Stimulated activated CD8-positive, alpha-beta memory T cell treated with anti-CD3 and anti-CD28 coated beads, Interleukin-2, amount 100 ng/mL, for 1 hour (primary cell): ENCODE measurements at places on chromosomes 5 and 9.
A peak's percentile ranks its signal among the peaks of the same experiment; 100 is the strongest.

GRCh38 chr9:116264361-116264760 lies 110.8 kb downstream of the PAPPA start:
- no peak for DNase-seq

DNA sequence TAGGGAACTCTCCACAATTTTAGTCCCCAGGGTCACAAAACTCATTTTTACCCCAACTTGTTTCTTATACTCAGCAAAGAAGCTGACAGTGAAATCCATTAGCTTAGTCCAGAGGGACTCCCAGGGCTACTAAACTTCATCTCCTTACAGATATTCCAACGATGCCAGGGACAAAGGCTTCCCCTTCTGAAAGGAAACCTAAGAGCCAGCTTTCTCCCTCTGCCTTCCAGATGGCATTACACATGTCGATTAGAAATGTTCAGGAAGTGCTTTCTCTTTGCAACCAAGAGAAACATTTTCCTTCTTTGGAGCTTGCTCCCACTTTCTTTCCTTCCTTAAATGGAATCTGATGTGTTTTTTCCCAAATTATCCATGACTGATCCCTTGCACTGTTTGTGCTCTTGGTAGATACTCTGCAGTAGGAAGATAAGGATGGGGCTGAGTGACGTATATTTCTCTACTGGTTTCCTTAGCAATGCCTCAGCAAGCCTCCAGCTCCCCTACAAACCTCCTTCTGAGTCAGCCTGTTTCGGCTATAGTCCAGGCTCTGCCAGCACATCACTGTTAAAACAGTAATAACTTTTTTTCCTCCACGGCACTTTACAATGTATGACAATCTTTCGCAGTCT lies 43.0 kb upstream of the HTR4 start:
- no peak for DNase-seq

DNA sequence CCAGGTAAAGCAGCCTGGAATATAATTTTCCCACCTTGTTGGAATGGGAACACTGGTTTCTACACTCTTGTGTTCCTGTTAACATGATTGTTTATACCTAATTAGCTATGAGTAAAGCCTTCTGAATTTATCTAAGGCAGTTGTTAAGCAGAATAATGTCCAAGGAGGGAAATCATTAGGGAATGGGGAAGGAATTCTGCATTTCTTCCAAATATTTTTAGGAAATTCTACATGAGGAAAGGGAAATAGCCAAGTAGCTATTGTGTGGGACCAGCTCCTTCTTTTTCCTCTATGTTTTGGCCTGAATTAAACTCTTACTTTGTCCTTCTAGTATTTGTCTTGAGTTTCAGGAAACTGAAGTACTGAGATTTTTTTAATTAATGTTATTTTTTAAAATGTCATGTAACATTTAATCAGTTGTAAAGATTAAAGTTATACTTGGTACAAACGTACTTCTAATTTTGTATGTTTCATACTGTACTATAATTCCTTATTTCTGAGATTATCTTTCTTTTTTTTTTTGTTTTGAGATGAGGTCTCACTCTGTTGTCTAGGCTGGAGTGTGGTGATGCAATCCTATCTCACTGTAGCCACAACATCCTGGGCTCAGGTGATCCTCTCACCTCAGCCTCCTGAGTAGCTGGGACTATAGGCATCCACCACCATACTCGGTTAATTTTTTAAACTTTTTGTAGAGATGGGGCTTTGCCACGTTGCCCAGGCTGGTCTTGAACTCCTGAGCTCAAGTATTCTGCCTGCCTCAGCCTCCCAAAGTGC lies 28.5 kb downstream of the ANKDD1B start:
- DNase-seq = no peak

DNA sequence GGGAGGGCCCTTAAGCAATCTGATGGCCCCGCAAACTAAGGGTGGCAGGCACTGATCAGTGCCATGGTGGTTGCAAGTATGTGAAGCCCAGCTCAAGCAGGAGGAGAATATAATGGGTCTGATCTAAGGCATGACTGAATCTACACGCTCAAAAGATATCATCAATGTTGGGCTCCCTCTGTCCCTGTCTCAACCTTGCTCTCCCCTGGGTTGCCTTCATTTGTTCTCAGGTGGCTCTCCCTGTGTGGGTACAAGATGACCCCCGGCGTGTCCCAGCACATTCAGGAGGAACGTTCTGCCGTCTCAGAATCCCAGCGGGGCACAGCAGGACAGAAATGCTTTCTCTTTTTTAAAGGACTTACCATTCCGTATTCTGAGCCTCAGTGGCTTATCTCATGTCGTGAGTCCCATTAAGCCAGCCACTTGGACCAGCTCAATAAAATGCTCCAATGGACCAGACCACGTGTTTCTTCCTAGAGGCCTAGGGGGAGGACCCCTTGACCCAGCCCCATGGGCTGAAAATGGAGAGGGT lies 12.0 kb upstream of the RNF130 start:
- no peak for DNase-seq

DNA sequence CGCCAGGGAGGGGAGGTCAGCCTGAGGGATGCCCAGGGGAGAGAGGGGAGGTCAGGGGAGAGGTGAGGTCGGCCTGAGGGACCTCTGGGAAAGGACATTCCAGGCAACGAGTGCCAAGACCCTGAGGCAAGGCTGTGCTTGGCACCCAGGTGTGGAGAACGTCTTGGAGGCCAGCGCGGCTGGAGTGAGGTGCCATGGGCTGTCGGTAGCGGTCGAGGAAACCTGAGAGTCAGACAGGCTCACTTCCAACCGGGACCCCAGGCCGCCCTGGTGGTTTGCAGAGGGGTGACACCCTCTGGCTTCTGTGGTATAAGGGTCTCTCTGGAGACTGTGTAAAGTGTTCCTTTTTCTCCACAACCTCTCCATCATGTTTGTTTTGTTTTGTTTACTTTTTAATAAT lies 82.9 kb downstream of the CACNA1B start:
- no peak for DNase-seq

GRCh38 chr5:111384220-111384619 lies 128.1 kb downstream of the STARD4 start:
- no peak for DNase-seq

DNA sequence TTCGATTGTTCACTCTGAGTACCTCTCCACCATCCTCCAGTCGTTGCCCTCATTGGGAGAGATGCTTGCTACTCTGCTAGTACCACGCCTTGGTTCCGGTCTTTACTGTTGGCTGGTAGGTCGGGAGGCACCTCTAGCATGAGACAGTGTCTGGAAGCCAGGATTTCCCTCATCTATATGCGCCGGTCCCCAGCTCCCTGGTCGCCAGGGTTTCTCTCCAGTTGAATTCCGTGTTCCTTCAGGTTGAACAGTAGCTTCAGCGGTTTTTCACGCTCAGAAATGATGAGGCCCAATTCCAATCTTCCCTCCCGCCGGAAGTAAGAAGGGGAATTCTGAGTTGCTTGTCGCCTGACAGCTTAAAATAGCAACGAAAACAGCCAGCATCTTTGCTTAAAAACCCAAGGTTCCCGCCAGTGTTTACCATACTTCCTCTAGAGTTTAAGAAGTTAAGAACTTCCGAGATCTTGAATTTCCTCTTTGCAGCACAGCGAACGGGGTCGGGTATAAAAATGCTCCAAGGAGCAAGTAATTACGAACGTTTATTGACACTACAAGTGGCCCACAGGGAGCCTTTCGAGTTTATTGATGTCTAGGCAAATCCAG lies 1.3 kb upstream of the ST8SIA4 start:
- DNase-seq = peak; percentile 17

- no peak for DNase-seq
Observed at GRCh38 chr9:116697362-116697761, 10.3 kb downstream of the TRIM32 start.

DNA sequence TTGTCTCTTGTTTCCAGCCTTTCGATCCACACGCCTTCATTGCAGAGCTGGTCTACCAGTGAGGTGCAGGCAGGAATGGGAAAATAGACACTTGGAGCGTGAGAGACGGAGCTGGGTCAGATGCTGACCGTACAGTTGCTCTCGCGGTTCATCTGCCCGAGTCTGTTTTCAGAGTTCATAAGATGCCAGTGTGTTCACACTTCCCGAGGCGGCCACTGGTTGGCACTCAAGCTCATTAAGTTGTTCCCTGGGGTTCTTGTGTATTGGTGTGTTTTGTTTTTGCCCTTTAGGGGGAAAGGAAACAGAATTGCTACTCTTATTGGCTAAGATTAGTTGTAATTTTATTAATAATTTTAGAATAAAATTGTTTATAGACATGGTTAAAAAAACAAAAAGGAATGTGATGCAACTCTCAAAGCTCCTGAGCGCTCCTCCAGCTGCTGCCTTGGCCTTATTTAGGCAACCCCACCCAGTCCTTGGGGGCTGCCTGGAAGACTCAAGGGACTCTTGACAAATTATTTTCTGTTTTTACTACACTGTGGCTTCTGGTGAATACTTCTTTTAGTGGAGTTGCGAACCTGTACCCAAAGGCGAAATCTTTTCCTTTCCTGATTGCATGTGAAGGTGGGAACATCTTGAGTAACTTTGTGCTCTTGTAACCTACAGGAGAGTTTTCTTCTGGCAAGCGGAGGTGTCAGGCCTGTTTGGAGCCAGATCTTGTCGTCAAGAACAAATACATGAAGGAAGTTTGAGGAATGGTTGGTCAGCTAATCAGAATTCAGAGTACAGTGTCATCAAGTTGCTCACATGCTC lies 146.1 kb downstream of the MAST4 start:
- DNase-seq = no peak

DNA sequence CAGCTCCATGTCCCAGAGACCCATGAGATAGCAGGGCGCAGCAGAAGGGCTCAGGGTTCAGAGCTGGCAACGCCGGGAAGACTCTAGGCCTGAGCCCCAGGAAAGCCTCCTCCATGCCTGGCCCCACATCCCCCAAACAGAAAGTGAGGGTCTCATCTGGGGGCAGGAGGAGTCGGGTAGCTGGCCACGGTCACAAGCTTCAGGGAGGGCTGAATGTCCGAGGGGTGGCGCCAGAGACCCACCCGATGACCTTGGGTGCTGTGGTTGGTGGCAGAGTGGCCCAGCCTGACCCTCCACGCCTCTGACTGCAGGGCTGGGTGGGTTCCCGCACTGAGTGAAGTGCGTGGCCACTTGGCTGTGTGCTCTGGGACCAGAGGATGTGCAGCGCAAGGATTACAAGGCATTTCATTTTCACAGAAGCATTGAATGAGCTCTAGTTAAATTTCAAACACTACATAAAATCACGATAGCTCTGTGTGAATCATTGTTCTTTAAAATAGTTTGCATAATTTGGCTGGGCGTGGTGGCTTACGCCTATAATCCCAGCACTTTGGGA lies 3.0 kb downstream of the C8G start:
- DNase-seq = no peak

- DNase-seq = no peak
Observed at GRCh38 chr9:38082446-38083287, 13.6 kb upstream of the SHB start.

GRCh38 chr5:142982821-142983200 lies 212.6 kb downstream of the ARHGAP26 start:
- DNase-seq = no peak

DNA sequence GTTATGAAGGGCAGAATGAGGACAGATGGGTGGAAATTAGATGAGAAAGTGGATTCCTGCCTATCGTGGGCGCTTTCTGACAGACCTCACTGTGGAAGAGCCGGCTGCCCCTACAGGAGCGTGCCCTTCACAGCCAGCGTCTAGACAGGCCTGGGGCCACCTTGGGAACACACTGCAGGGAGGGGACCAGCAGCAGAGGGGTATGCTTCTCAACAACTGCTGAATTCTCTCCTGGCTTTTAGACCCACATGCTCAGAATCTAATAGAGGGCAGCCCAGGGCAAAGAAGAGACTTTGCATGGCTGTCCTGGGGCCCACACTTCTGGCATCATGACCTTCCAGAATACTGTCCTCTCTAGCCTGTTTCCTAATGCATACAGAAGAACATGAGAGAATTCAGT lies 2.1 kb upstream of the SEMA4D start:
- no peak for DNase-seq

GRCh38 chr9:18824095-18824666 lies 208.8 kb downstream of the SAXO1 start:
- no peak for DNase-seq

- no peak for DNase-seq
Observed at GRCh38 chr5:103668281-103668680, 105.7 kb upstream of the NUDT12 start.

DNA sequence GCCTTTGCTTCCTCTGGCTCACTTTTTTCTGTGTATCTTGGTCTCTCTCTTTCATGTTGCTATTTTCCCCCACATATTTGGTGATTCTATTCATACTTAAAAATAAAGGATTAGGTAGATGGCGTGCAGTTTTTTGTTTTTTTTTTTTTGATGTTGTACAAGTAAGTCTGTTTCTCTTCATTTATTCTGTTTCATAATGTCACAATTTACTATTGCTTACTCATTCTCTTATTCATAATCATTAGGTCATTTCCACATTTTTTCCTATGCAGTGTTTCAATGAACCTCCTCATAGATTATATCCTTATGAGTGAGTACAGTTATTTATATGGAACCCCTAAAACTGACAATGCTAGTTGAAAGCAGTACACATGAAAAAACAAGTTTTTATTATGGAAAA lies 136.3 kb downstream of the APBA1 start:
- no peak for DNase-seq

GRCh38 chr5:178394074-178394473 lies 161.5 kb upstream of the PHYKPL start:
- DNase-seq = no peak

GRCh38 chr5:154258531-154259217 lies 68.1 kb downstream of the GALNT10 start:
- DNase-seq = no peak

- DNase-seq = no peak
Observed at GRCh38 chr9:126386088-126386487, 59.5 kb downstream of the MVB12B start.

GRCh38 chr5:135307143-135307903 lies 91.7 kb downstream of the MACROH2A1 start:
- DNase-seq = no peak

GRCh38 chr9:124124729-124125650 lies 113.4 kb downstream of the LHX2 start:
- no peak for DNase-seq

GRCh38 chr5:14640765-14641164 lies 23.8 kb upstream of the OTULIN start:
- DNase-seq = no peak

- DNase-seq = no peak
Observed at GRCh38 chr9:34267660-34268059, 61.4 kb downstream of the KIF24 start.

- DNase-seq = no peak
Observed at GRCh38 chr9:109953813-109954497, 174.0 kb downstream of the PALM2AKAP2 start.

DNA sequence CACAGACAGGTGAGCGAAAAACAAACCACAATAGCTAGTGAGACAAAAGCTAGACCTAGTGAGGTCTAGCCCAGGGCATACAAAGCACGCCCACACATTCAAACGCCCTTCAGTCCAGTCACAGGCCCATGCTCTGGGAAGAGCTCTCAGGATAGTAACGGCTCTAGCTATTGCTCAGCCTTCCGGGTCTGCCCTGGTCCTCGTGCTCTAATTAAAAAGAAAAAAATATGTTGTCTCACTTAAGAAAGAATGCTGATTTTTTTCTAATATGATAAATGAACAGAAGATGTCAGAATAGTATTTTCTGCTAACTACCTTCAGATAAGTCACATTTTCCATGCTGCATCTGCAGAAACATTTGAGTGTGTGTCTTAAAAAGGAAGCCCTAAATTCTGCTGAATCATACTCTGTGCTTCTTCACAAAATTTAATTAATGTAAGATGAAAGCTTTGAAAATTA lies 94.5 kb downstream of the PLPP1 start:
- DNase-seq = no peak
